ENCODE measurements at places on chromosomes 4 and X.

DNA sequence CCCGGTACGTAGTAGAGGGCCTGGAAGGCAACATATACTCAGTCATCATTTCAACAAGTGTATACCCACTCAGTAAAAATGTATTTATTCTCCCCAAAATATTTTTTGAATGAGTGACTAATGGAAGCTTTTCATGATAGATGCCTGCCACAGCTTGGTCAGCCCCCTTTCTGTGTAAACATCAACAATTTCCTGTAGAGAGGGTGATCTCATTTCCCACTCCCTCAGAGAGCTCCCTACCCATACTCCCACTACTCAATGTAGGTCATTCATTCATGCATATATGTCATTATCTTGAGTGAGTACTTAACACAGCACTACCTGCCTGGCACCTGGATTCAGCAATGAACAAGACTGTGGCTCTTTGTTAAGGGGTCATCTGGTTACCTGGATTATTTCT lies 81.9 kb downstream of the STK32B start:
- H3K4me3 ChIP-seq = no peak overlapping the region
- no peaks in the 10 kb centered on the region for H3K36me3 ChIP-seq

DNA sequence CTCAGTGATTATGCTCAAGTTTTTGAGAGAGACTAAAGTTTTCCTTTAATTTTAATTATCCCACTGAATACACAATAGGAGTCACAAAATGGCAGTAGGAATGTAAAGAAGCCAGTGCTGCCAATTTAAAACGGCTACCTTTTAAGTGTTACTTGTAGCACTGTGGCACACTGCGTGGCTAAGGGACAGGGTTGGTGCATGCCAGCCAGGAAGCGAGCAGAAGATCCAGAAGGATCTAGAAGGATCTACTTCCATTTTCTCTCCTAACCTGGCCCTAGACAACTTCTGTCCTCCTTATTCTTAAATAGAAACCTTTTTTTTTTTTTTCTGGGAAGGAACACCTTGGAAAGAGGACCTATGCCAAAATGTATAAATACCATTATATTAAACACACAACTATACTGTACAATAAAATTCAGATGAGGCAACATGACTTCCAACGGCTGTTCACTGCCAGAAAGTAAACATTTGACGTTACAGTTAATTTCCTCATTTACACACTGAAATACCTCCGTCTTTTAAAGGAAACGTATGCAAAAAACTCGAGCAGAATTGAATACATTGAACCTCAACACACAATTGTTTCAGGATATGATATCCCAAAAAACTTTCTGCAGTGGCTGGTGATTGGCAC lies 2.7 kb downstream of the USP26 start:
- no peak for DNase-seq
- no peaks in the 10 kb centered on the region for H3K27me3 ChIP-seq
- H3K4me1 ChIP-seq = no peaks in the 10 kb centered on the region
- H3K36me3 ChIP-seq = no peaks in the 10 kb centered on the region

- no peak overlapping the region for H3K4me3 ChIP-seq
- no peak for DNase-seq
- H3K36me3 ChIP-seq = no peaks in the 10 kb centered on the region
- no peak overlapping the region for H3K27ac ChIP-seq
- no peaks in the 10 kb centered on the region for H3K27me3 ChIP-seq
Observed at GRCh38 chr4:31094474-31094873, 374.3 kb downstream of the PCDH7 start.

- no peaks in the 10 kb centered on the region for H3K27me3 ChIP-seq
- peaks cover 2% of the 10 kb centered on the region for H3K36me3 ChIP-seq
- H3K4me3 ChIP-seq = no peak overlapping the region
- no peak for DNase-seq
- no peak overlapping the region for H3K27ac ChIP-seq
- H3K4me1 ChIP-seq = no peaks in the 10 kb centered on the region
Observed at GRCh38 chr4:95742872-95743271, 97.0 kb upstream of the PDHA2 start.

DNA sequence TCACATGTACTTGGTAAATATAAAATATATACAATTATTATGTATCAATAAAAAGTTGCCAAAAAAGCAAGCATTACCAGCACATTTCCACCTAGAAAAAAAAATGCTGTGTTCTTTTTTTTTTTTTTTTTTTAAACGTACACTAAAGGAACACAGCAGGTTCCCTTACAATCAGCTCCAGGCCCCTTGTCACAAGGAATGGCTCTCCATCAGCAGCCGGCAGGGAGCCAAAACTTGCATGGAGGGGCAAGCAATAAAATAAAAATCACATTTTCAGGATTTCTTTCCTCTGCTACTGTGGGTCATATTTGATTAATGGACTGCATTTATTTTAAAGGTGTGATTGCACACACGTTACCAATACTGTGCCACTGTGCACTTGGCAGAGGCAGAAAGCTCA lies 460.3 kb downstream of the GPAT3 start:
- H3K4me1 ChIP-seq = no peaks in the 10 kb centered on the region
- H3K36me3 ChIP-seq = no peaks in the 10 kb centered on the region
- no peak overlapping the region for H3K4me3 ChIP-seq
- no peaks in the 10 kb centered on the region for H3K27me3 ChIP-seq
- H3K27ac ChIP-seq = no peak overlapping the region

GRCh38 chr4:1515763-1516162 lies 109.5 kb upstream of the NKX1-1 start:
- DNase-seq = no peak
- peaks cover 5% of the 10 kb centered on the region for H3K27me3 ChIP-seq

- no peak overlapping the region for H3K27ac ChIP-seq
- no peak for DNase-seq
- H3K4me3 ChIP-seq = no peak overlapping the region
Observed at GRCh38 chr4:184823014-184823413, 2.8 kb downstream of the ACSL1 start.

- no peak overlapping the region for H3K4me3 ChIP-seq
- no peak for DNase-seq
- no peaks in the 10 kb centered on the region for H3K36me3 ChIP-seq
- no peak overlapping the region for H3K27ac ChIP-seq
- no peaks in the 10 kb centered on the region for H3K4me1 ChIP-seq
- H3K27me3 ChIP-seq = peaks cover 2% of the 10 kb centered on the region
Observed at GRCh38 chr4:88107406-88108107, 50.9 kb downstream of the ABCG2 start.

DNA sequence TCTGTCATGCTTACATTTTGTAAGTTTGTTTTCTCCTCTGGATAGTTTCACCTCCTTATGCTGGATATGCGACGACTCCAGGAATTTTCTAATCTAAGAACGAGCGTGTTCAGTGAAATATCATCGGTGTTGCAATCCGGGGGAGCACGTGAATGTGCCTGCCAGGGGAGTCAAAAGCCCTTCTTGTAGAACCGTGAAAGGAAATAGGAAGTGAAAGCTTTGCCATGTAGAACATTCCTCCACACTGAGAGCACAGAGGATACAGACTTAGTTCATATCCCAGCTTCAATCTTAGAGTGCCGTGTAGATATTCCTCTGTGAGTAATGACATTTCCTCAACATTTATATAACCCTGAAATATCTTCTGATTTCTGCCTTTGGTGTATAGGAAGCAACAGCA lies 121.2 kb downstream of the VEGFC start:
- H3K27me3 ChIP-seq = no peaks in the 10 kb centered on the region
- no peak for DNase-seq
- no peaks in the 10 kb centered on the region for H3K4me1 ChIP-seq
- no peak overlapping the region for H3K4me3 ChIP-seq
- H3K27ac ChIP-seq = no peak overlapping the region
- no peaks in the 10 kb centered on the region for H3K36me3 ChIP-seq

DNA sequence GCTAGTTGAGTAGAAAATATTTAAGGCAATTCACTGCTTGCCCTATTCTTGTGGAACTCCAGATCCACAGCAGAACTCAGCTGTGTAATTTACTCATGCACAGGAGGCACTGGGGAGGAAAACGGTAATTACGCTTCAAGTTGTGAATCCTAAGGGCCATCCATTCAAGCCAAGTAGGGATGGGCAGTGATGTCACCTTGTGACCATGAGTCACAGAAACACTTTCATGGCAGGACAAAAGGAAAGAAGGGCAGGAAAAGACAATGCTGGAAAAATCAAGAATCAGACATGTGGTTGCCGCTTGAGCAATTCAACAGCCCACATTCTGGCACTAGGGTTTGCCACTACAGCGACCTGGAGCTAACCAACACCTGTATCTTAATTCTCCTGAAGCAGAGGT lies 1.4 kb downstream of the PAQR3 start:
- H3K4me3 ChIP-seq = peak overlapping the region; percentile 17
- peaks cover 16% of the 10 kb centered on the region for H3K4me1 ChIP-seq
- no peak for DNase-seq
- H3K27ac ChIP-seq = no peak overlapping the region

DNA sequence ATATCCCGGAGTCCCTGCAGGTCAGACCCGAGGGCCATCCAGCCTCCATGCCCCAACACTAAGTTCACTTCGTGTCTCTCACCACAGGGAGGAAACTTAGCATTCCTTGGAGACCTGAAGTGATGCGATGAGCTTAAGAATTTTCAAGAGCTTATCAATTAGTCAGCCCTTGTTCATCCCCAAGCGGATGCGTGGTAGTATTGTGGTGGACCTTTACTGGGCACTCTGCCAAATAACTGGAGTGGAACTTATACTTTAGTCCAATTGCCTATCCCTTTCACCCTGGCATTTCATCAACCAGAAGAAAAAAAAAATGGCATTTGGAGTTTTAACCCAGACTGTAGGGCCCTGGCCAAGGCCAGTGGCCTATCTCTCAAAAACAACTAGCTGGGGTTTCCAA lies 137.1 kb downstream of the RELL1 start:
- peaks cover 10% of the 10 kb centered on the region for H3K36me3 ChIP-seq
- DNase-seq = no peak
- no peak overlapping the region for H3K4me3 ChIP-seq
- H3K4me1 ChIP-seq = no peaks in the 10 kb centered on the region
- H3K27me3 ChIP-seq = peaks cover 5% of the 10 kb centered on the region
- H3K27ac ChIP-seq = no peak overlapping the region

- no peaks in the 10 kb centered on the region for H3K4me1 ChIP-seq
- no peaks in the 10 kb centered on the region for H3K27me3 ChIP-seq
- H3K36me3 ChIP-seq = peaks cover 18% of the 10 kb centered on the region
- no peak overlapping the region for H3K27ac ChIP-seq
Observed at GRCh38 chr4:26648260-26648659, 64.4 kb downstream of the TBC1D19 start.

DNA sequence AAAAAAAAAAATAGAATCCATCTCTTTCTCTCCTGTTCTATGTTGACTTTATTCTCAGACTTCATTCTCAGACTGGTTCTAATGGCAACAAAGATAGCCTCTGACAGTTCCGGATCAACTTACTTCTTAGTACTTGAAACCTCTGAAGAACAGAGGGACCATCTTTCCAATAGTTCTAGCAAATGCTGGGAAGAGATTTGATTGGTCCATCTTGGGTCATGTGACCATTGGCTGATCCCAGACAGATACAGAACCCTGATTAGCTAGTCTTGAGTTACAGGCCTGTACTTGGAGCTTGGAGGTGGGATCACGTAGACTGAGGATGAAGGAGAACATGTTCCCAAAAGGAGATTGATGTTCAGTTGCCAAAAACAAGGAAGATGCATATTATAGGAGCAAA lies 66.9 kb upstream of the STIM2 start:
- H3K27ac ChIP-seq = no peak overlapping the region
- H3K27me3 ChIP-seq = peaks cover 4% of the 10 kb centered on the region
- no peak for DNase-seq
- peaks cover 2% of the 10 kb centered on the region for H3K36me3 ChIP-seq
- no peak overlapping the region for H3K4me3 ChIP-seq
- H3K4me1 ChIP-seq = no peaks in the 10 kb centered on the region

- no peak for DNase-seq
- peaks cover 4% of the 10 kb centered on the region for H3K4me1 ChIP-seq
- H3K36me3 ChIP-seq = no peaks in the 10 kb centered on the region
- no peak overlapping the region for H3K27ac ChIP-seq
Observed at GRCh38 chrX:38718311-38718710, 82.9 kb upstream of the MID1IP1 start.

- no peak for DNase-seq
- H3K27me3 ChIP-seq = peaks cover 2% of the 10 kb centered on the region
- no peaks in the 10 kb centered on the region for H3K4me1 ChIP-seq
- no peak overlapping the region for H3K27ac ChIP-seq
Observed at GRCh38 chr4:5592272-5592671, 116.1 kb downstream of the EVC2 start.

DNA sequence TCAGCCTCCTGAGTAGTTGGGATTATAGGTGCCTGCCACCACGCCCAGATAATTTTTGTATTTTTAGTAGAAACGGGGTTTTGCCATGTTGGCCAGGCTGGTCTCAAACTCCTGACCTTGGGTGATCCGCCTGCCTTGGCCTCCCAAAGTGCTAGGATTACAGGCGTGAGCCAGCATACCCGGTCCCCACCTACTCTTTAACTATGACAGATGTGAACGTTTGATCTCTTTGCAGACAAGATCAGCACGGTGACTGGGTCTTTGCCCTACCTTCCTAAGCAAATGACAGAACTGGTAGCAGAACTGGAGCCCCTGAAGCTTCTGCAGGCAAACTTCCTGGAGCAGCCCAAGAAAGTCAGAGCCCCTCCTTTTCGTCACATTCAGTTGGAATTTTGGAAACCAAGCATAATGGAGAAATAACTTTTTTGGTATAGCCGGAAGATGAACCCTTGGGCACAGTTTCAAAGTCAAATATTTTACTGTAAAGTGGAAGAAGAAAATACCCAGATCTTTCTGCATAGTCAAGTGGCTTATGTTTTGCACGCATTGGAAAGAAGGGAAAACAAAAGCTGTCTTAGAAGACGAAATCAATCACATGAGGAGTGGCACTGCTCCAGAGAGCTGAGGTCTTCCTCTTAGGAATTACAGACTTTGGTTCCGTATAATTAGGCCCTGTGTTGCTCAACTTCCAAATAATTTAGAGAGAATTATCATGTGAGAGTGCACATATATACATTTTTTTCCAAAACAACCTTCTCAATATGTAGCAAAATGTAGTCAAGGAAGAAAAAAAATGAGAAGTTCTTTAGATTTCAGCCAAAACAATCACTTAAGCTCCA lies 90.6 kb downstream of the SORBS2 start:
- H3K27me3 ChIP-seq = no peaks in the 10 kb centered on the region
- H3K4me1 ChIP-seq = no peaks in the 10 kb centered on the region
- no peak overlapping the region for H3K27ac ChIP-seq
- H3K36me3 ChIP-seq = no peaks in the 10 kb centered on the region

GRCh38 chr4:15963001-15963451 lies at the start of gene FGFBP2:
TSS of gene FGFBP2 (minus strand) at chr4:15963175. CDS start at chr4:15963129, 46 bp downstream.
- H3K27ac ChIP-seq = no peak within 1 kb of the TSS
- no peak within 1 kb of the TSS for H3K4me3 ChIP-seq
- H3K4me1 ChIP-seq = peaks cover 3% of the 10 kb centered on the region
- peaks cover 2% of the 10 kb centered on the region for H3K36me3 ChIP-seq
- DNase-seq = no peak

DNA sequence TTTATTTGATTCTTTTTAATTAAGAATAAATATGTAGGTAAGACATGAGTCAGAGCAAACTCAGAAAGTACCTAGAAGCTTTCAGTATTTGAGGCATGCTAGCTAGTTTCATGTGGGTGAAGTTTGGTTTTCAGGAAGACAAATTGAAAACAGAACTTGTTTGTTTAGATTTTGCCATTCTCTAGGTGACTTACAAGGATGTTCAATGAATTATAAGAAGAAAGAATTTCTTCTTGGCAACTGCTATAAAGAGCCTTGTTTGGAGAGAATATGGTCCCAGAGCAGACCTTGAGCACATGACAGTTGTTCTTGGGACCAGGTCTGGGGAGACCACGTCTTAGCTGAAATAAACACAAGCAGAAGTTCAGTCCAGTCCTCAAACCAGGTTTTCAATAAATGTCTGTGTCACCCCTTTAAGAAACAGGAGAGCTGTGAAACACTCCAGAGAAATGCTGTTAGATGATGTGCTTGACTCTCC lies 38.0 kb upstream of the IL21 start:
- no peak for DNase-seq
- H3K4me1 ChIP-seq = no peaks in the 10 kb centered on the region
- H3K36me3 ChIP-seq = no peaks in the 10 kb centered on the region
- H3K27me3 ChIP-seq = peaks cover 7% of the 10 kb centered on the region
- H3K27ac ChIP-seq = no peak overlapping the region
- no peak overlapping the region for H3K4me3 ChIP-seq

Data from memory B cell (primary cell).